Stimulated activated CD4-positive, alpha-beta T cell treated with anti-CD3 and anti-CD28 coated beads, Interleukin-2, amount 100 ng/mL, for 48 hours (primary cell): ENCODE measurements at places on chromosomes 1 and 21.

DNA sequence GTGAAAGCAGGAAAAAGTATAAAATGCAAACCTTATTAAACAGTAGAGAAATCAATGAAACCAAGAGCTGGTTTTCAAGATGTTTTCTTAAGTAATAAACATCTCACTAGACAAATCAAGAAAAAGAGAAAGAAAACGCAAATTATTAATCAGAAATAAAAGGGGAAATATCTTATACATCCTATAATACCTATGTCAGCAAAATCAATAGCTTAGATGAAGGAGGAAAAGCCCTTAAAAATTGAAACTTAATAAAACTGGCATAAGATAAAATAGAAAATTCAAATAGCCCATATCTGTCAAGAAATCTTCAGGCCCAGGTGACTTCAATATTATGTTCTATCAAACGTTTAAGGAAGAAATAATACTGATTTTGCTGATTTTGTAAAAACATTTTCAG, 59.1 kb downstream of the RGS4 start:
- DNase-seq = no peak

- DNase-seq = no peak
Observed at GRCh38 chr1:31765516-31765915, 1.4 kb upstream of the ADGRB2 start.

DNA sequence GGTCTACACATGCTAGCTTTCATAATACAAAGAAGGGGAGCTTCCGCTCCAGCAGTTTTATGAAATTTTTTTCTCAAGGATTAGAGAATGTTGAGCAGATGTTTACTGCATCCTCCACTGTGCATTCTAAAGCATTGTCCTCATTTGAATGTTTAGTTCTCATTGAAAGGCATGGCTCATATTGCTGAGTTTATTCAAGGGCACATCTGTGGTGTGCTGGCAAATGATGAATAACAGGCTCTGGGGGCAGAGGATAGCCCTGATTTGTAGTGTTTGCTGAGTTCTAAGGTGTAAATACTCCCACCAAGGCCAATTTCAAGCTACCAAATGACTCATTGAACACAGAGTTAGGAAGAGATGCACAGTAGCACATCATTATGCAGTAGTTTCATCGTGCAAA, 303.2 kb upstream of the FAM78B start:
- no peak for DNase-seq

GRCh38 chr21:25406887-25407579, 200.2 kb downstream of the MRPL39 start:
- DNase-seq = no peak

GRCh38 chr21:46399129-46399528, 59.6 kb upstream of the DIP2A start:
- DNase-seq = no peak

- DNase-seq = no peak
Observed at GRCh38 chr1:169692756-169693460, 18.5 kb downstream of the SELL start.

- DNase-seq = no peak
Observed at GRCh38 chr1:234716908-234717375, 107.0 kb upstream of the IRF2BP2 start.

GRCh38 chr1:102833151-102833550, 275.2 kb downstream of the COL11A1 start:
- no peak for DNase-seq

GRCh38 chr1:241713316-241713715, 61.2 kb downstream of the WDR64 start:
- no peak for DNase-seq

- DNase-seq = no peak
Observed at GRCh38 chr1:145740269-145740668, 21.0 kb downstream of the CD160 start.

DNA sequence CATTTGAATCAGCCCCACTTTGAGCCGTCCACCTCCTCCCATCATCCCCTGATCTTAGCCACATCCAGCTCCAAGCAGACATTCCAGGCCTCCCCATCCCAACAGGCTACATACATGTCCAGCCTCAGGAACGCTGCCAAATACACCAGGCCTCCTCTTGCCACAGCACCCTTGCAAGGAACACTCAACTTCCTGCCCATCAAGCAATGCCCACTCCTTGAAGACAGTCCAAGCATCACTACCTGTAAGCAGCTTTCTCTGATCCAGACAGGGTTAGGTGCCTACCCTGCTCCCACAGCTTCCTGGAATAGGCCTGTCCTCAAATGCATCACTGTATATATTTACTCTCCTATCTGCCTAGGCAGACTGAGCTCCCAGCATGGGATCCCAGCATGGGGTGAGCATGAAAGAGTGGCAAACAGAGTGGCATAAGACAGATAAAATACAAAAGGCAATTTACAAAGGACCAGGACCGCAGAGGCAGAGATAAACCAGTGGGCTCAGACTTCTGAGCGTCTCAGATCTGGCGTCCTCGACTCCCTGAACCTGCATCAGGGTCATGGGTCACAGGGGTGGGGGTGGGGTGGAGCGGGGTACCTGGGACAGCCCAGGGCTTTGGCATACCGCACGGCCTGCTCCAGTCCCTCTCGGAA, 816 bp downstream of the HYI start:
- no peak for DNase-seq

DNA sequence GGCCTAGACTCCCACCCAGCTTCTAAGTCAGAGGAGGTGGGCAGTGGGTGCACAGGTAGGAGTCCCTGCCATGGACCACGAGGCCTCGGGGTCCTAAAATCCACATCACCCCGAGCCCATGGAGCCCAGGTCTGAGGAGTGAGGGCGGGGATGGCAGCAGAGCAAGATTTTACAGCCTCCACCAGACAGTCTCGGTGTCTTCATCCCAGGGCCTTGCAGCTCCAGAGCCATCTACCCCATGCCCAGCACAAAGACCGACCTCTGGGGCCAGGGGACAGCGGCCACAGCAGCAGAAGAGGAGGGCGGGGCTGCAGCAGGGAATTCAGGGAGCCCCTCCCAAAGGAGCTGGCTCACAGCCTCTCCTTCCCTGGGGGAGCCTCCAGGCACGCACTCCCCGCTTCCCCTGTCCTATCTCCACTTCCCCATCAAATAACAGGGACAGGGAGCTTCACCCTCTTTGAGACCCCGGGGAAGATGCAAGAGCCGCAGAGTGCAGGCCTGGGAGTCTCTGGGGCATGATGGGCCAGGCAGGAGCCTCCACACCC, 14.6 kb downstream of the CHD5 start:
- DNase-seq = no peak

GRCh38 chr1:232891656-232892317, 58.6 kb upstream of the NTPCR start:
- DNase-seq = no peak

DNA sequence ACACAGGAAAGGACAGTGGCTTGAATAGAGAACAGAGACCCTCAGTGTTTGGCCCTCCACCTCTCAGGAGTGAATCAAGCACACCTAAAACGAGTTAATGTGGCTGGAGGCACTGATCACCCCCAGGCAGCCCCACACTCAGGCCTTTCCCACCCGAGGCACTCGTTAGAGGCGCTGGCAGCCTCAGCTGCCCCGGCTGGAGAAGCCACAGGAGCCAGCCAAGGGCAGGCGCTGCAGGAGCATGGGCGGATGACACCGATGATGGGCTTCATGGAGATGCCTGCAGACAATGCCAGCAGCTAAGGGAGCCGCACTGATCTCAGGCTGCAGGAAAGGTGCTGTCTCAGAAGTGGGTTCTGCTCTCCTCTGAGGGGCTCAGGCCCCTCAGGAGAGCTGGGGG, 24.1 kb upstream of the ABCG1 start:
- DNase-seq = no peak

GRCh38 chr1:3506041-3506440, 51.6 kb downstream of the ARHGEF16 start:
- DNase-seq = no peak
